Stimulated activated CD8-positive, alpha-beta memory T cell treated with anti-CD3 and anti-CD28 coated beads, Interleukin-7, amount 100 ng/mL, for 1 hour (primary cell): ENCODE measurements at places on chromosomes 2 and 18.

DNA sequence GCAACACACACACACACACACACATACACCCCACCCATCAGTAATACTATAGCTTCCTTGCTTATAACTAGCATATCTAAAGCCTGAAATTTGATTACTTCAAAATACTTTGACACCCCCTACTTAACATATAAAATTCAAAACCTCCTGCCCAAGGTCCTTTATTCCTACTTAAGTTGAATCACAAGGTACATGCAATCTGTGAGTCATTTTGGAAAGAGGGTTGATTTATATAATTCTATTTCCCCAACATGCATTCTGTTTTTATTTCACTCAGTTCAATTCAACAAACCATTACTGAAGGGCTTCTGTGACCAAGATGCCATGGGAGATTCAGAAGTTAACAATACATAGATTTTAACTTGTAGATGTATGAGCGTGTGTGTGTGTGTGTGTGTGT, 420.7 kb downstream of the METTL4 start:
- DNase-seq, result no peak

DNA sequence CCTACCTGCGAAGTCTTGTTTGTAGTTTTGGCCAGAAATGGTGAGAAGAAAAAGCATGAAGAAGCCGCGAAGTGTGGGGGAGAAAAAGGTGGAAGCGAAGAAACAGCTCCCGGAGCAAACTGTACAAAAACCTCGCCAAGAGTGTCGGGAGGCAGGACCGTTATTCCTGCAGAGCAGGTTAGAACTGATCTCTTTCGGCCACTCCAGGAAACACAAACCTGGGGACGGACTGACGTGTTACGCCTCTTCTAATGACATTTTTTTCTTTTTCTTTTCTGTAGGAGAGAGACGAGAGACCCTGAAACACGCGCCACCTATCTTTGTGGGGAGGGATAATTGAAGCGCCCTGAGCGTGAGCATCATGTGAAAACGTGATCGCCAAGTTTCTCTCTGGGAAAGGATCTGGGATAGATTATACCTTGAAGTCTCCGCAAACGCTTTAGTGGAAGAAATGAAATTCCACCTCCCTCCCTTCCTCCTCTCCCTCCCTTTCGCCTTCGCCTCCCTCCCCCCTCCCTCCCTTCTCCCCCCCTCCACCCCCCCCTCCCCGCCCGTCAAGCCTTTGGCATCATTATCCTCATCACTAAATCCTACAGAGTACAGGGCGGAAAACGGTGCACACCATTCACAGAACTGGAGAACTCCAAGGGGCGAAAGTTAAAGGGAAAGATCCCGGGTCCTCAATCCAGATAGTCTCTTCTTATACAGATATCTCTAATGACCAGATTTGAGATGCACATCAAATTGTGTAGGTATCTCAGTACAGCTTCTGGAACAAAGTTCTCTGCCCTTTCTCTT, at the start of gene ZEB2:
Gene ZEB2, minus strand, starts transcription at position 186 of the 798 bp plus-strand sequence. CDS start 2,769 bp downstream, outside the sequence.
- DNase-seq, result no peak

DNA sequence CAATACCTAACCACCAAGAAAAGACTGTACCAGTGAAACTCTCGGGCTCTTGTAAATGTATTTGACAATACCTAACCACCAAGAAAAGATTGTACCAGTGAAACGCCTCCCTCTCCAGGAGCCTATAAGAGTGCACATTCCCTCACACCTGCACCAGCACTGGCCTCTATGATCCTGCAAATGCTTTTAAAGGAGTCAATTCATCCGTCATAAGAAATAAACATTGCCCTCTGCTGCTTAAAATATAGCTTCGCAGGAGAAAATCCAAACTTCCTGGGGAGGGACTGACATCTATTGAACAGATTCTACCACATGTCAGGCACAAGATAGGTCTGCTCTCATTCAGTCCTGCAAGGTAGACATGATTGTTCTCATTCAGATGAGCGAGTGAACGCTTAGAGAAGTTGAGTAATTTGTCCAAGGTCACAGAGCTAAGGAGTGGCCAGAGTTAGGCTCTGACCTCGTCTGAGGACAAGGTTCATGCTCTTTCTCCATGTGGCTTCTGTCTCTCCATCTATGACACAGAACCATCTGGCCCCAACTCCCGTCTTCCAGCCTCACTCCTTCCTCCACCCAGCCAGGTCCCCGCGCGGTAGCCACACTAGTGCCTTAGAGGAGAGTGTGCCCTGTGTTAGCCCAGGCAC, 38.7 kb downstream of the MCFD2 start:
- DNase-seq, result no peak

DNA sequence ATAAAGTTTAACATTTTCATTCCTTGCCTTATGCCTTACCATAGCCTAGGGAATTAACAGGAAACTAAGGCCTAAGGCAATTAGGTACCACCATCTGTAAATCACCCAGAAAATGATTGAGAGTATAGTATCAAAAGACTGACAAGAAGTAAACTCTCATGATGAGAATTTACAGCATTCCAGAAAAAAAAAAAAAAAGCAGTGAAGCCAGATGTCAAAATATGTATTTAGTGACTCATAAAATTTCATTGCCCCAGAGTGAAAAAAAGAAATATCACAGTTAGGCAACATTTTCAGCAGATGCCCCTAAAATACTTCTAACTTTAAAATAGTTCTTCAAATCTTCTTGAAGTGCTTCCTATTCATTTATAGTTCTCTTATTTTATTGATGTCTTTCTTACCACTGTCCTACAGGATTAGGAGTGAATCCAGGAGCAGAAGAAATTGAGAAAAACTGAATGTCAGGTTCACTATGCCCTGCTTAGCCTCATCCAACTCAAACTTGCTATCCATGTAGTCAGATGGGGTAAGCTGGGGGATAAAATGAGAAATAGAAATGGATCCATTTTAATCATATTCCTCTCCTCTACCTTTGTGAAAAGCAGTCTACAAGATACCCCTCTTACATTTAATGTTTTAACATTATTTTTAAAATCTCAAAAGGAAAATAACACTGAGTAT, 57.3 kb upstream of the TANK start:
- DNase-seq, result no peak

DNA sequence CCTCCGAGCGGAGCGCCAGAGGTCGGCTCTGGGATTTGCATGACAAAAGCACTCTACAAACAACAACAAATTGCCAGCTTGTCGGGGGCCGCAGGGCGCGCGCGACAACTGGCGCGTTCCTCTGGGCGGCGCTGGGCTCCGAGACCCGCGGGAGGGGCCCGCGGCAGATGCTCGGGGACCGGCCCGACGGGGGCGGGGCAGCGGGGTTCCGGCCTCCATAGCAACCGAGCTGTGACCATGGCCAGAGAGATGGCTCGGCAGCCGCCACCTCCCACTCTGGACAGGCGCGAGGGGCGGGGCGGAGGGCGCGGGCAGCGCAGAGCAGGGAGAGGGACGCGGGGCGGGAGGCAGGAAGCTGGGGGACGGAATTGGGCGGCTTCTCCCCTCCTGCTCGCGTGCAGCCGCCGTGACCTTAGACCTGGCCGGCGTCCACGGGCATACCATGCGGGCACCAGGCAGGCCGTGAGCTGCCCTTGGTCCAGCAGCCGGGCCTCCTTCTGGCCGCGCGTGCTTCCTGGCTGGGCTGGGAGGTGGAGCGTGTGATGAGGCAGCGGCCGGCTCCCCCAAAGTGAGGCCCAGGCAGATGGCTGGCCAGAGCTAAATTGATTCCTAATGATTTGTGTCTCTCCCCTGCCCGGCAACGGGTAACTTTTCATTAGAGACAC, 171.5 kb downstream of the CELF4 start:
- no peak for DNase-seq
